OCI-LY7 (cell line): ENCODE measurements at places on chromosomes 6 and 20. TPM values are rescaled to one million over a fixed set of nuclear protein-coding genes. Genes with fewer than 3 reads are reported as not detected.

GRCh38 chr6:30832864-30833263 lies 51.5 kb upstream of the DDR1 start:
- DNase-seq = no peak

DNA sequence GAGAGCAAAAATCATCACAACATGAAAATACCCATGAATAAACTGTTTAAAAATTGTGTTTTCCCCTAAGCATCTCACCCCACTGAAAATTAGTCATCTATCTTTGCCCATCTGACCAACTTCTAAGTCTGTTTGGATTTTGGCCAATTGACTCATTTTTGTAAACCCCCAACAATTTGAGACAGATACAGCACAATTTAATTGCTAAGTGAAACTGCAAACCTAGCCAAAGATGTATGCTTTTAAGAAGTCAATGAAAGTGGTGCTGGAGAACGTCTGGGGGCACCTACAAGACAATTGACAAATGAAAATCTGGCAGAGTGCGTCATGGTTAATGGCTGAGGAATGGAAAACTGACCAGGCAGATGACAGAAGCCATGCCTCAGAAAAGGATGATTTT lies 30.9 kb upstream of the SLC24A3 start:
- no peak for DNase-seq

DNA sequence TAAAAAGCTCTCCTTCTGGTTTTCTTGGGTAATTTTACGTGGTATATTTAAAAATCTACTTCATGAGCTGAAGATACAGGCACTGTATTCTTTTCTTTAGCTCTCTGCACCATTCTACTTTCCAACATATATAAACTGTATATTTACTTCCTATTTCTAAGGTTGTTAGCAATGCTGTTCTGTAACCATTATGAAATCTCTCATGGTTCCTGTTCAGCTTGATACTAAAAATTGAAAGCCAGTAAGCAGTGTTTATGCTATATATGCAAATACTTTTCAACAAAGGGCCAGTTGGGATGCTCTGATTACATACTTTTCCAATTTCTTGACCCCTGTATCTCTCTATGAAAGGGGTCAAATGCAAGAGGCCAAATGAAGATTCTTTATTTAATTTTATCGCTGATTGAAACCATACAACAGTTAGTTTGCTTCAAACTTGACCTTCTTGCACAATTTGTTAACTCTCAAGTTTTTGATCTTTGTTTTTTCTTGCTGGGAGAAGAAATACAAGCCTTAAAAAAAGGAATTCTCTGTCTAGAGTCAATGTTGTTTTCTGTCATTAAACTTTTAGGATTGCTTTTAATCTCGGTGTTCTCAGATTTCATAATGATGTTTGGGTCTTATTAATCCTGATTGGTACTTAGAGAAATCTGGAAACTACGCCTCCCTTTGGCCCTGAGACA lies 223.2 kb downstream of the PRL start:
- no peak for DNase-seq

The UBE2C gene
- total RNA-seq = 222 and 255 TPM in 2 replicates

The MDFI gene
- total RNA-seq = not detected in 2 replicates
